ENCODE measurements at places on chromosomes 7 and 10.

DNA sequence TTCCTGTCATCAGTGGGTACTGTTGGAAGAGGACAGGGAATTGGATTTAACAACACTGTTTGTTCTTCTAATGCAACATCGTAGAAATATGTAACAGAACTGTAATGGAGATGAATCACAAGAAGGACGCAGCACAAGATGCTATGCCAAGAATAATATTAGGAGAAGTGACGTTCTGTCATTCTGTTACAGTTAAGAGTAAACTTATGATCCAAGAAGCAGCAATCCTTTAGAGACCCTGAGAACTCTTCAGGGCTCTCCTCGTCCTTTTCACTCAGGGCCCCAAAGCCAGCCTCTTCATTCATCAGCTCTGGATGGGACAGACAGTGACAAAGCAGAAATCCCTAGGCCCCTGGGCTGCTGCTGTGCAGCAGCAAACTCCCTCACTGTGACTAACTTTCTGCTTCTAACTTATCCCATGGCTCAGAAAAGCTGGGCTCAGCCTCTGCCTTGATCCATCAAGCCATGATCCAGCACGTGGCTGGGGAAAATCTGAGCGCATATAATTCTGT lies 8.7 kb upstream of the IL6 start:
- H3K4me1 ChIP-seq = no peaks in the 10 kb centered on the region
- H3K36me3 ChIP-seq = no peaks in the 10 kb centered on the region
- H3K27me3 ChIP-seq = no peaks in the 10 kb centered on the region
- no peak for DNase-seq

DNA sequence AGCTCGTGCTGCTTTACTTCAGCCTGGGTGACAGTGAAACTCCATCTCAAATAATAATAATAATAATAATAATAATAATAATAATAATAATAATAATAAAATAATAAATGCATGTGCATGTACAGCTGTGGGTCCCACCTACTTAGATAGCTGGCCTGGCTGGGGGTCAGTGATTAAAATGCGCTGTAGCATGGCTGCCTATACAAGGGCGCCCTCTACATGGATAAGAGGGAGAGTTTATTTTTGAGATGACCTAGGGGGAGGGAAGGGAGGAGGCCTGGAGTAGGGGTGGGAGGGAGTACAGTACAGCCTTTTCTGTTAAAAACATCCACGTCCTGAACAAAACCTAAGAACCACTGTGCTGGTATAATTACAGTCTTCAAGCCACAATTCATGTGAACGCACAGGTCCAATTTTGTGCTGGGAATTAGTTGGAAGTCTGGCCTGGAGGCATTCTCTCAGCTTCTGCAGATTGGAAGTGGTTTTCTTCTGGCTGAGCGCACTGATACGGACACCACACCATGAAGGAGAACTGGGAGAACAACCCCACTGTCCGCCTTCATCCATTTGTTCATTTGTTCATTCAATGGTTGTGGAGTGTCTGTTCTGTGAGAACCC lies 146.5 kb downstream of the TMEM178B start:
- no peaks in the 10 kb centered on the region for H3K36me3 ChIP-seq
- H3K27me3 ChIP-seq = no peaks in the 10 kb centered on the region
- H3K27ac ChIP-seq = no peak overlapping the region
- no peaks in the 10 kb centered on the region for H3K4me1 ChIP-seq

- H3K4me1 ChIP-seq = no peaks in the 10 kb centered on the region
- peaks cover 6% of the 10 kb centered on the region for H3K36me3 ChIP-seq
- H3K4me3 ChIP-seq = no peak overlapping the region
- no peak overlapping the region for H3K27ac ChIP-seq
These were observed 10.2 kb downstream of the HIBADH start for GRCh38 chr7:27652518-27652917.

- DNase-seq = no peak
- no peak overlapping the region for H3K27ac ChIP-seq
- H3K4me3 ChIP-seq = no peak overlapping the region
These were observed 72.8 kb downstream of the CTTNBP2 start for GRCh38 chr7:117800406-117800805.

DNA sequence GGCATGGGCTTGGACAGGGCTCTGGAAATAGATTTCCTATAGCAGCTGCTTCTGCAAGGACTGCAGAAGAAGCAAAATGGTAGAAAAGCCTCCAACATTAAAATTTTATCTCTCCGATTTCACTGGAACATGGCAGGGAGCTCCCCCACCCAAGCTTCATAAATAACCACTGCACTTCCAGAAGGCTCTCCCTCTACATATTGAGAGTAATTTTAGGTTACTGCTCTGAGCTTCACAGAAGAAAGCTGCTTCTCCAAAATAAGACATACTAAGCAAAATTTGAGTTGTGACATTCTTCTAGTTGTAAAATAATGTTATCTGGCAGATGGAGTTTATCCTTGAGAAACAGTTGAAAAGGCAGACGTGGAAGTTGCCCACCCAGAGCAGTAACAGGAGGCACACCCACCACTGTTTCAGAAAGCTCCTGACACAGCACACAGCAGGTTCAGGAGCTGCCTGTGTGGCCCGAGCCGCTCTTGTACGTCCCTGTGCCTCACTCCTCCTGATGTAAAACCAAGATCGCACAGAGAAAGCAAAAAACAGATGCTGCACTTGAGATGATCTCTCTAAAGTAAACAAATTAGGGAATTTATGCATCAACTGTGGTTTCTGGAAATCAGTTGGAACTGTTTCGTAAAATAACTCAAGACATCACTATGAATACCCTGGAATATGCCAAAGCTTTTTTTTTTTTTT lies 621.0 kb downstream of the PARD3 start:
- no peaks in the 10 kb centered on the region for H3K4me1 ChIP-seq
- no peak overlapping the region for H3K27ac ChIP-seq
- no peak for DNase-seq
- no peak overlapping the region for H3K4me3 ChIP-seq
- H3K36me3 ChIP-seq = no peaks in the 10 kb centered on the region

- H3K36me3 ChIP-seq = no peaks in the 10 kb centered on the region
- no peaks in the 10 kb centered on the region for H3K27me3 ChIP-seq
- DNase-seq = no peak
These were observed 56.1 kb downstream of the PAPSS2 start for GRCh38 chr10:87715552-87716347.

DNA sequence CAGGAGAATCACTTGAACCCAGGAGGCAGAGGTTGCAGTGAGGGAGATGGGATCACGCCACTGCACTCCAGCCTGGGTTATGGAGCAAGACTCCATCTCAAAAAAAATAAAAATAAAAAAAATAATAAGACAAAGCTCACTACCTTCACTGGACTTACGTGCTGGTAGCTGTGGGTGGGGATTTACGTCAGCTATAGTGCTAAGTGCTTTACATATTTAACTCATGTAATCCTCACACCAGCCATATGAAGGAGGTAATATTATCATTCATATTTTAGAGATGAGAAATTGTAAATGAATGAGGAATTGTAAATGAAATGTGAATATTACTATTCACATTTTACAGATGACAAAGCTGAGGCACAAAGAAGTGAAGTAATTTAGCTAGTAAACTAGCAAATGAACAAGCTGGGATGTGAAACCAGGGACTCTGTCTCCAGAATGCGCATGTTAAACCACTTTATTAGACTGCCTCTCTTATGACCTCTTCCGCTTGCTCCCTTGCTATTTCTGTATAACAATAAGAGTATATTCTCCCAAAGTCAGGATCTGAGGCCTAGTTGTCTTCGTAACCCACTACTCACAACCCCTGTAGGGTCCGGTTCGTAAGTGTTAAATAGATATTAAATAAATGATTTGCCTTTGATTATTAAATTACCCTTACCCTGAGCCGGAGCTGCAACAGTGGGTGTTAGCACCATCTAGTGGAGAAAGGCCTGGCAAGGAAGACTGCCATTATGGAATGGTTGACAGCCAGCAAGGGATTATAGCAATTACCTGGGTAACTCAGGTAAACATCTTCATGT lies 70.2 kb downstream of the HTR7 start:
- DNase-seq = no peak
- H3K27ac ChIP-seq = no peak overlapping the region
- H3K27me3 ChIP-seq = no peaks in the 10 kb centered on the region
- no peak overlapping the region for H3K4me3 ChIP-seq
- H3K4me1 ChIP-seq = no peaks in the 10 kb centered on the region
- H3K36me3 ChIP-seq = no peaks in the 10 kb centered on the region

- H3K4me1 ChIP-seq = peaks cover 26% of the 10 kb centered on the region
- H3K36me3 ChIP-seq = peaks cover 29% of the 10 kb centered on the region
- peak within 1 kb of the TSS; percentile 96 for H3K4me3 ChIP-seq
- H3K27ac ChIP-seq = peak within 1 kb of the TSS; percentile 89
- peak; percentile 81 for DNase-seq
These were observed at the start of gene TRAPPC14 for GRCh38 chr7:100158229-100159098. Gene TRAPPC14 (minus strand): TSS chr7:100158723. CDS start chr7:100158499, 224 bp downstream.

GRCh38 chr7:1270181-1270580 lies 37.5 kb downstream of the UNCX start:
- H3K4me1 ChIP-seq = no peaks in the 10 kb centered on the region
- H3K27me3 ChIP-seq = no peaks in the 10 kb centered on the region
- H3K27ac ChIP-seq = no peak overlapping the region
- no peak for DNase-seq
- no peak overlapping the region for H3K4me3 ChIP-seq

DNA sequence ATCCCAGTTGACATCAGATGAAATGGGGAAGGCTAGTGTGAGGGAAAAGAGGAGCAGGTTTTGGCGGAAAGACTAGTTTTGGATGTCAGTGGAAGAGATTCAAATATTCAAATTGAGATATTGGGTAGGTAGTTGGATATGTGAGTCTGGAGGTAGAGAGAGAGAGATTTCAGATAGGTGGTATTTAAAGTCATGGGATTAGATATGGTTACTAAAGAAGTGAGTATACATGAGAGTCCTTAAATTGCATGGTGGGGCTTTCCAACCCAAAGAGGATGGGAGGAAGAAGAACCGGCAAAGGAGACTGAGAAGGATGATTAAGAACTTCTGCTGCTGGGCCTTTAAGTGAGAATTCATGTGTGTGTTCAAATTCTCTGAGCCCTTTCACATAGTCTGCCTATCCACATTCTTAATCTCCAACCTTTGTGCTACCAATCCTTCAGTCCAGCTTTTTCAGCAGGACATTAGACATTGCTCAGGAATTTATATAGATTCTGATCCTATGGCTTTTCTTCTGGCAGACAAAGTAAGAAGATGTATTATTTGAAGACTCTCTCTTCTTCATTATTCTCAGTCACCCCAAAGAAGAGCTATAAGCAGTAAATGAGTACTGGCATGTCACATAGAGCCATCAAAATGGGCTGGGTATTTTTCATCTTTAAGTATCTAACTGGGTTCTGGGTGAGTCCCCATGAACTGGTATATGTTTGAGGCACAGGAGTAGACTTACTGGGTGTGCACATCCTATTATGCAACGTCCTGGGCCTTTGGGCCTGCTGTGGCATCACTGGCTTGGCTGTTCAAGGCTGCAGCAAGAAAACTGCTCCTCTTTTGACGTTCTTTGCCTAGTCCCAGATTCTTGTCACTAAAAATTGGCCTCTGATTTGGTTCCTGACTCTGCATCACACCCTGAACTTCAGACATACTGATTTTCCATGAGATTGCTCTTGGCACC lies 33.6 kb downstream of the ST7 start:
- H3K36me3 ChIP-seq = no peaks in the 10 kb centered on the region
- no peaks in the 10 kb centered on the region for H3K27me3 ChIP-seq
- no peak for DNase-seq
- H3K27ac ChIP-seq = no peak overlapping the region
- no peaks in the 10 kb centered on the region for H3K4me1 ChIP-seq

DNA sequence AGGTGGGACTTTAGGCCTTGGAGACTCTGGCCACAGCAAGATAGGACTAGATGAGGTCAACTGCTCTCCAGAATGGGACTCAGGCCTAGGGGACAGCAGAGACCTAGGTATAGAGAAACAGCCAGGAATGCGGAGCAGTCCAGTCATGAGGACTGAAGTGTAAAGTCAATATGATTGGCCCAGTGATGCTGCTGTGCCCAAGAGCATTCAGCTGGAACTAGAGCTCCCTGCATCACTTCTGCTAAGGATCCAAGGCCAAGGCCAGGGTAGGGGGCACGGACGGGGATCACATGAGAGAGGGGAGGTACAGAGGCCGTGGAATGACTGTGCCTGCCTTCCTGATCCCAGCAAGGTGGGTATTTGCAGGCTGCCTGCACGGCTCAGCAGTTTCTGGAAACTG lies 237.9 kb downstream of the FRMD4A start:
- H3K27ac ChIP-seq = no peak overlapping the region
- no peaks in the 10 kb centered on the region for H3K4me1 ChIP-seq
- H3K27me3 ChIP-seq = no peaks in the 10 kb centered on the region
- no peak overlapping the region for H3K4me3 ChIP-seq
- DNase-seq = no peak

DNA sequence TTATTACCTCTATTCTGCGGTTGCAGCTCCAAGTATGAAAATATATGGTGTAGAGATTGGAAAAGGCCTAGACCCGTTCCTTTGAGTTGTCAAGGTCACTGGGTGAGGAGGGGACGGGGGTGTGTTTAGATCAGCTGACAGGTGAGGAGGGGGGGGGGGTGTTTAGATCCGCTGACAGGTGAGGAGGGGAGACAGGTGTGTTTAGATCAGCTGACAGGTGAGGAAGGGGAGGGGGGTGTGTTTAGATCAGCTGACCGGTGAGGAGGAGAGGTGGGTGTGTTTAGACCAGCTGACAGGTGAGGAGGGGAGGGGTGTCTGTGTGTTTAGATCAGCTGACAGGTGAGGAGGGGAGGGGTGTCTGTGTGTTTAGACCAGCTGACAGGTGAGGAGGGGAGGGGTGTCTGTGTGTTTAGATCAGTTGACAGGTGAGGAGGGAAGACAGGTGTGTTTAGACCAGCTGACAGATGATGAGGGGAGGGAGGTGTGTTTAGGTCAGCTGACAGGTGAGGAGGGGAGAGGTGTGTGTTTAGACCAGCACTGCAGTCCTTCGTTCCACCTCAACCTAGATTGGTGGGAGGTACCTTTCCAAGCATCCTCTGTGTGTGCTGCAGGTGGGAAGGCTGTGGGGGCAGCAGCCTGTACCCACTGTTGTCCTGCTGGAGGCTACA lies 655.0 kb upstream of the ADARB2 start:
- no peaks in the 10 kb centered on the region for H3K36me3 ChIP-seq
- H3K27me3 ChIP-seq = no peaks in the 10 kb centered on the region
- H3K4me3 ChIP-seq = no peak overlapping the region
- no peak overlapping the region for H3K27ac ChIP-seq

DNA sequence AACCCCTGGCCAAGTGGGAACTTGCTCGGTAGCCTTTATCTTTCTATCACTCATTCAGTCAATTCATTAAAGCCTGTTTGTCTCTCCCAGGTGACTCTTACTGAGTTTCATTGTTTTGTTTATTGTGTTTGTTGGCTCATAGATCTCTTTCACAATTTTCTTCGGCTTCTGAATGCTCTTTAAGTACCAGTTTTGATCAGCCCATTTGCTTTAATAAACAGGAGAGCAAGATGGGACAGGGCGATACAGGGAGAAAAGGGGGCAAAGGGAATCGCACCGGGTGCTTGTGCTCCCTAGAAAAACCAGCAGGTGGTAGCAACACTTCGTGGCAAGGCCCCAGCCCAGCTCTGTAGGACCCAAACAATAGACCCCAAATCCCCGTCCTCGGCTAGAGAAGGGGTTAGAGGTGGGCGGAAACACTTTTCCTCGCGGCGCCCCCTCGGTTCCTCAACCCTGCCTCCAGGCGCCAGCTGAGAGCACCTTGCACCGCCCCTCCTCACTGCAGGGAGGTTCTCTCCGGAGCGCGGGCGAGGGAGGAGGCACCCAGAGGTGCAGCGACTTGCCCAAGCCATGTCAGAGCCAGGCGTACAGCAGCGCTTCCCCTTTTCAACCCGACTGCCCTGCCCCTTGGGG lies 1.0 kb upstream of the EPHB6 start:
- no peaks in the 10 kb centered on the region for H3K36me3 ChIP-seq
- H3K4me1 ChIP-seq = peaks cover 19% of the 10 kb centered on the region
- H3K27me3 ChIP-seq = no peaks in the 10 kb centered on the region
- peak overlapping the region; percentile 57 for H3K27ac ChIP-seq
